GM12891 (cell line): ENCODE measurements at places on chromosomes 11 and 22.

- no peak for DNase-seq
Observed at GRCh38 chr11:23956586-23956985, 540.3 kb upstream of the LUZP2 start.

DNA sequence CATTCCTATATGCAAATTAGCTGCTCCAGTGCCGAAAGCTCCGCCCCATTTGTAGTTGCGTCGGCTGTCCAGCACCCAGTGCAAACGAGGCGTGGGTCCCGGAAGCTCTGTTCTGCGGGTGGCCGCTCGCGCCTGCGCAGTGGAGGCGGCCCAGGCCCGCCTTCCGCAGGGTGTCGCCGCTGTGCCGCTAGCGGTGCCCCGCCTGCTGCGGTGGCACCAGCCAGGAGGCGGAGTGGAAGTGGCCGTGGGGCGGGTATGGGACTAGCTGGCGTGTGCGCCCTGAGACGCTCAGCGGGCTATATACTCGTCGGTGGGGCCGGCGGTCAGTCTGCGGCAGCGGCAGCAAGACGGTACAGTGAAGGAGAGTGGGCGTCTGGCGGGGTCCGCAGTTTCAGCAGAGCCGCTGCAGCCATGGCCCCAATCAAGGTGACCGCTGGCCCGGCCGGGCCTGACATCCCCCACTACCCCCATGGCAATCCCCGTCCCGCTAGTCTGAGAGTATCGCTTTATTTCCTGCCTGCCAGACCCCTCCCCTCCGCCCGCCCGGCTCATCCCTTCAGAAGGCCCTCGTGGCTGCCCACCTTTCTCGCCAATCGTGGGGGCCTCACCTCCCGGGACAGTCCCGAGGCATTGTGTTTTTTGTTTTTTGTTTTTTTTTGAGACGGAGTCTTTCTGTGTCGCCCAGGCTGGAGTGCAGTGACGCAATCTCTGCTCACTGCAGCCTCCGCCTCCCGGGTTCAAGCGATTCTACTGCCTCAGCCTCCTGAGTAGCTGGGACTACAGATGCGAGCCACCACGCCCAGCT is at the start of gene PRDX5:
TSS of gene PRDX5 (plus strand) at position 161 of the 805 bp plus-strand sequence. CDS start at position 256, 95 bp downstream.
- peak; percentile 98 for DNase-seq

DNA sequence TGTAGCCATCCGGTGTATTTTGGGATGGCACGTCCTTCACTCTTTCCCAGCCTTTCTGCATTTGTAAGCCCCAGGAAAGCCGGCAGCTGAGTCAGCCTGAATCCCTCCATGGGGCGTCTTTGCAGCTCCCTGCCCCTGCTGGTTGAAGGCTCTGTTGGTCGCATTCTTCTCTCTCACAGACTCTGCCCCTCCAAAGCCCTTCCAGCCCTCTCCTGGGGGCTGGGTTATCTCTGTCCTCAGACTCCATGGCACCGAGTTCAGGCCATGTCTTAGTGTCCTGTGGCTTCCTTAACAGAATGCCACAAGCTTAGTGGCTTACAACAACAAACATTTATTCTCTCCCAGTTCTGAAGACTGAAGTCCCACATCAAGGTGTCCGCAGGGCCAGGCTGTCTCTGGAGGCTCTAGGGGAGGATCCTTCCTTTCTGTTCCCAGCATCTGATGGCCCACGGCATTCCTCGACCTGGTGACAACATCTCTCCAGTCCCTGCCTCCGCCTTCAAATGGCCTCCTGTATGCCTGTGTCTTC is 62.2 kb downstream of the BCR start:
- DNase-seq: no peak

DNA sequence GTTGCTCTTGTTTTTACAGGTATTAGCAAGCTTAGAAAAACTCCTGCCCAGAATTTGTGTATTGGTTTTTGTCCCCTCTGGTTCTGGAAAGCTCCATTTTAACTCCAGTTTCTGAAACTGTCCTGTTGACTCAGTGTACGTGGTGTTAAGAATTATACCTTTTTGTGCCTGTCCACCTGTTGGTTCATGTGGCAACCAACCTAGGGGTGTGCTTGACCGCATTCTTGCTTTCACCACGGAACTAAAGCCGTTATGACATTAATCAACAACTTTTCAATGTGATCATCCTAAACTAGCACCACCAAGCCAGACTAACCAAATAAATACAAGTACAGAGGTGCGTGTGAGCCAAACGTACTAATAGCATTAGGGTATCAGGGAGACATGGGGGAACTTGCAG is 56.0 kb upstream of the PTH start:
- no peak for DNase-seq

DNA sequence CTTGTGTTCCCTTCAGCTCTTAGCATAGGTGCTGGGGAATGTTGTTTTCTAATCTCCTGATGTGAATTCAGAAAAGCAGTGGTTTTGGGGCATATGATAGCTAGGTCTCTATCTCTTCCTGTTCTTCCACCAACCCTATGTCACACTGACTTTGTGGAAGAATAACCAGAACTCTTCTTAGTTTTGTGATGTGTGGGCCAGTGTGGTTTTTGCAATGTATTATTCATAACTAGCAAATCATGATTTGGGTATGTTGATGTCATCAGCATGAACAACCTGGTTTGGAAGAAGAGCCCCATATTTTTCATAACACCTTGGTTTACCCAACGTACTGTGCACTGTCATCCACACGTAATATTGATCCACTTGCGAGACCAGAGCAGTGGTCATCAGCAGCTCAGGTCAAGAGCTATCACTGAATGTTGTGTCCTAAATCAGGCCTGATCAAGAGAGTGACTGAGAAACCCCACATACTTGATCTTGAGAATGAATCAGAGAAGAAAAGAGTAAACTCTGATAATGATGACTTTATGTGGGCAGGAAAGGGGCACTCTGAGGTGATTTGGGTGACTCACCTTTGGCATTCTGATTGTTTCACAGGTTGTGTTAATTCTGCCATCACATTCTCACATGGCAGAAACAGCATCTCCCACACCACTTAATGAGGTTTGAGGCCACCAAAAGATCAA is 19.4 kb upstream of the MS4A6E start:
- DNase-seq: no peak

DNA sequence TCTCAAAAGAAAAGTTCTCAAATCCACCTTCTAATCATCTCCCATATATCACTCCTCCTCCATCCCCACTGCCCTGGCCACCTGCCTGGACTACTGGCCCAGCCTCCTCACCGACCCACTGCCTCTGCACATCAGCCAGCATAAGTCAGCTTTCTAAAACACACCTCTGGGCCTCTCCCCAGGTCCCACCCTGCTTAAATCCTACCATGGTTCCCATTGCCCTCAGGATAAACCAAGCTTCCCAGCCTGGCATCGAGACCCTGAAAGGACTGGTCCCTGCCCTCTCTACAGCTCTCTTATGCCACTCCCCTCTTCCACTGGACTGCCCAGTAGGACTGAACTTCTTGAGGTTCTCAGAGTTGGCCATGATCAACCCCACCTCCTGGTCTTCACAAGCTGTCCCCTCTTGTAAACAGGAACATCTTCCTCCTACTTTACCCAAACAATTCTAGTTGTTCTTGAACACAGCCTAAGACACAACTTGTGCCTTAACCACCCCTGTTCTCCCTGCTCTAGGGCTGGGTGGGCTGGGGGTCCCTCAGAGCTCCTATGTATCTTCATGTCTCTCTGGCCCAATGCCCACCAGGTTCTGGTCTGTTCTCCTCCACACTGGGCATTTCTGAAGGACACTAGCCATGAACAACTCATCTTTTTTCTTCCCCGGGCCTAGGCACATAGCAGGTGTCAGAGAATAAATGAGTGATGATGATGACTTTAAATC is 12.6 kb upstream of the P2RY6 start:
- no peak for DNase-seq

DNA sequence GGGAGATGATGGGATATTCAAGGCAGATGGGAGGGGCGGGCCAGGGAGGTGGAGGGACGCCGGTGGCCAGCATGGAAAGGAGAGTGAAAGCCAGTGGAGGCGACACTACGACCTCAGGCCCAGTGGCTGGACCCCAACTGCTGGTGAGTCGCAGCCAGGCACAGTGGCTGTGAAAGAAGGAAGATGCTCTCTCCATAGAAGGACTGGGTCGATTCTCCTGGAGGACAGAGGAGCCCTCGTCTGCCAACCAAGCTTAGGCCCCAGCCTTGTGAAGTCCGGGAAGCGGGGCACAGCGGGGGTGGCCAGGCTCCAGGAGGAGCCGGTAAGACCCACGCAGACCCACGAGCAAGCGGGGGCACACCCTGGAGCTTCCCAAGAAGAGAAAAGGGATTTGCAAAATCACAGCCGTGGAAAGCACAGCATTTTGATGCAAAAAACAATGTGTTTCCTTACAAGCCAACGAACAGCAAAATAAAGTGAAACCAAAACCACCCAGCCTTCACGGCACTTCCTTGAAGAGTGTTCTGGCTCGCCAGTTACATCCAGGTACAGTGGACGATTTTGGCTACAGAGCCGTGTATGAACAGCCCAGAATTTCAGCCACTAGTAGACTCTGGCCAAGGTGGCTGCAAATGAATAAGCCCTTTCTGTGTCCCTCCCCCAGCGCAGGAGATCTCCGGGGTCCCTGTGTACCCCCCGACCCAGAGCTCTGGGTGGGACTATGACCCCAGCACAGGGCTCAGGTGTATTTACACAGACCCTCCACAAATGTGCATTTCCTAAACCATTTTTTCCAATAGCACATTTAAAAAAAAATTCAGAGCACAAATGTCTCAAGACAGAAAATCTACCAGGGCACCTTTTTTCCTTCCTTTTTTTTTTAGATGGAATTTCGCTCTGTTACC is 96.9 kb downstream of the TRMU start:
- peak; percentile 46 for DNase-seq

- no peak for DNase-seq
Observed at GRCh38 chr11:130397780-130398179, 30.6 kb downstream of the ADAMTS8 start.

DNA sequence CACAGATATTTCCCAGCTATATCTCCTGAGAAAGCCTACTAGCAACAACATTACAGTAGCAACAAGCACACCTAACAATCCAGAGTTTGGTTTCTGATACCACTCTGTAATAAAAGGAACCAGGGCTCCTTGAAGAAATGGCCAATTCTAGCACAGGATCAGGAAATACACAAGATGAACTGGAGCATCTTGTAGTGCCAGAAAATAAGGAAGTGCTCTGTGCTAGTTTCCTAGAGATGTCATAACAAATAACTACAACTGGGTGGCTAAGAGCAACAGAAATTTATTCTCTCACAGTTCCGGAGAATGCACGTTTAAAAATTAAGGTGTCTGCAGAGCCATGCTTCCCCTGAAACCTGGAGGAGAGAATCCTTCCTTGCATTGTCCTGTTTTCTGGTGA is 217.8 kb downstream of the KIRREL3 start:
- DNase-seq: no peak

DNA sequence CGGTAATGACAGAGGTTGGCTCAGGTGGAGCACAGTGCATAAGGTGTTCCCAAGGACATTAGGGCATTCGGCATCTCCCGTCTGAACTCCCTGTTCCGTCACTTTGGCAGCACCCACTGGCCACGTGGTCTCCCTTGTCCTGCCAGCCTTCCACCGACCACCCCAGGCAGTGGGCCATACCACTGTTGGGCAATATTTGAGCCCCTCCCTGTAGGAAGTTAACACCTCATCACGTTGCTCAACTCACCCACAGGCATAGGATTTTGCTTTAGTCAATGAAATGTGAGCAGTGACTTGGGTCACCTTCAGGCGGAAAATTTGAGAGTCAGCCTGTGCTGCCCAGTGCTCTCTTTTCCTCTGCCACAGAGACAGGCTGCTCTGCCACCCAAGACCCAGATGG is 44.0 kb downstream of the SERPINH1 start:
- no peak for DNase-seq

GRCh38 chr22:50305923-50306566 is 1.4 kb downstream of the PLXNB2 start:
- DNase-seq: no peak

DNA sequence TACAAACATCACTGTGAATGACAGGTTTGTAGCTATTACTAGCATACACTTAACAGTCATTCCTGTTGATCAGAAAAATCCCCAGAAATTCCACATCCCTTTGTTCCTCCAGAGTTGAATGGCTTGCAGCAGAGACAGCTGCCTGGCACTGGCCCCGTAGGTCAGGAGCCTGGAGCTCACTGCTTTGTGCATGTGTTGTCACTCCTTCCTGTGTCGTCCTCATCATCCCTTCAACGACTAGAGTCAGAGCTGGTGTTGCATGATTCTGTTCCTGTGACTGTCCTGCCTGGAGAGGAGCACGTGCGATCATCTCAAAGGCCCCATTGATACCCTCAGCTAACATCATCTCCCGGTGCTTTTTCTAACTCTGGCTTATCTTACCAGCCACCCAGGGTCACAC is 58.3 kb downstream of the LDLRAD3 start:
- DNase-seq: no peak

GRCh38 chr22:24996420-24996952 is 44.0 kb downstream of the KIAA1671 start:
- no peak for DNase-seq

DNA sequence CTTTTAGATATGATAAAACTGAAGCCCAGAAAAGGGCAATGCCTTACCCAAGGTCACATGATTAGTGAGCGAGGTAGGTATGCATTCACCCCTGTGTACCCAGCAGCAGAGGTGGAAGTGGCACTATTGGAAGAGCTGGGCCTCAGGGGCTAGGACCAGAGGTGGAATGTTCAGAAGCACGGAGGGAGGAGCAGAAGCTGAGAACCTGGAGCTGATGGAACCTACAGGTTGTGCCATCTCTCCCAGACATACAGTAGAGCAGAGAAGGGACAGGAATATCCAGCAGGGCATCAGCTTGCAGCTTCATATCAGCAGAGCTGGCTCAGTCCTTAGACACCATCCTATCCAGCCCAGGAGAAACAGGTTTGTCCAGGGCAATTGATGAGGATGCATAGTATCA is 14.6 kb upstream of the FCHSD2 start:
- DNase-seq: no peak

GRCh38 chr11:47236482-47236881 is 12.1 kb downstream of the ACP2 start:
- DNase-seq: no peak

DNA sequence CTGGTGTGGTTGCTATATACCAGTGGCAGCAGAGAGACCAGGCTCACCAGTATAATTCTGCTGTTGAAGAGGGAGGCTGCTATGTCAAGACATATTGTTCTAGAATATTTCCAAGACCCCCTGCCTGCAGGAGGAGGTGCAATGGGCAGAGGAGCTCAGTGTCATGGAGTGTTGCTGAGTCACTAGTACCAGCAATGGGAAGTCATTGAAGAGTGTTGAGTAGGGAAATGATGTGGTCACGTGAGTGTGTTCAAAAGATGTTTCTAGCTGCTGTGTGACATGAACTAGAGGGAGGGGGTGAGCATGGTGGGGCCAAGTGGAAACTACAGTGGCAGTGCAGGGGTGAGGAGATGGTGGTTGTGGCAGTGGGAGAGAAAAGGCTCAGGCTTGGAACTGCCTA is 76.3 kb upstream of the BIRC3 start:
- DNase-seq: no peak
